ENCODE measurements at places on chromosomes 4 and X.

- DNase-seq: no peak
Measured at GRCh38 chrX:26215869-26216268, at the start of gene MAGEB5. MAGEB5 (plus strand) TSS chrX:26216169; CDS start chrX:26217302, 1,133 bp downstream.

GRCh38 chr4:156781852-156782251 is 189.7 kb downstream of the PDGFC start:
- no peak for DNase-seq

DNA sequence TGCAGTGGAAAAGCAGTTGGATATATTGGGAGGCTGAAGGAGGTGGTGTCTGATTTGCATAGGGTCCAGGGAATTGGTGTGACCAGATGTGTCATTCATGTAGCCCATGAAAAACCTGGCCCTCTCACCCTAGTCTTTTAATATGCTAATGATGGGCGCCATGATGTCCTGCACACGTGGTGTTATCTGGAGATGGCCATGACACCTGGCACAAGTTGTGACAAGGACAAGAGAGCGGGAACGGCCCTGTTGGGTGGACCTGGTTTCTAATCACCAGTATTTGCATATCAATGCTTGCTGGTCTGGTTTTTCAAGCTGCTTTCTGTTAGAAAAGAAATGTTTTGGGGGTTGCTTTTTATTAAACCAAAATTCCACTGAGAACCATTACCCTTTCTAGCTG is 87.4 kb downstream of the ZXDA start:
- no peak for DNase-seq

DNA sequence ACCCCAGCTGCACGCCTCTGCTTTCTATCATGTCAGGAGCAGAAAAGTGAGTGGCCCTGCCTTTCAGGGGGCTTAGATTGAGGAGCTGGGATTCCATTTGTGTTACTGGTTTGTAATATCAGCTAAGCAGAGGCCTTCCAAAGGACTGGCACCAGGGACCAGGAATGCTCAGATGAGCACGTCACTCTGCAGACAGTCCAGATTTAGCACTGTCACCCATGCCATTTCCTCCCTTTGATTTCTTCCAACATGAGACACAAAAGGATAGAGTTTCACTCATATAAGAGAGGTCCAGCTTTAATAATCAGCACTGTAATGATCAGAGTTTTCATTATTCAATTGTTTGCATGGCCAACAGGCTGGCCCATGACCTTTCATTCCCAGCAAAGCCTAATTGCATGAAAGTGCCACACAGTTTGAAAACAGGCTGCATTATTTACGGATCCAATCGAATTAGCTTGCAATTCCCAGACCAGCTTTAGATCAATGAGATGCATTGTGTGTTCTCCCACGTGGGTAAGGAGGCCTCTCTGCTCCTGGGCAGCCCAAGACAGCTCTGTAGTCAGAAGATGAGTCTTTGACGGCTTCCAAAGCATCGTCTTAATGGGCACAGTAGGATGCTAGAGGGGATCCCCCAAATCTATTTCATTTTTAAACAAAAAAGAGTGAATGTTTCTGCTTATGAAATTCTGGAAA is 9.8 kb upstream of the SLC2A9 start:
- no peak for DNase-seq

- no peak for DNase-seq
Measured at GRCh38 chrX:142671036-142671435, 354.7 kb upstream of the SPANXN4 start.

DNA sequence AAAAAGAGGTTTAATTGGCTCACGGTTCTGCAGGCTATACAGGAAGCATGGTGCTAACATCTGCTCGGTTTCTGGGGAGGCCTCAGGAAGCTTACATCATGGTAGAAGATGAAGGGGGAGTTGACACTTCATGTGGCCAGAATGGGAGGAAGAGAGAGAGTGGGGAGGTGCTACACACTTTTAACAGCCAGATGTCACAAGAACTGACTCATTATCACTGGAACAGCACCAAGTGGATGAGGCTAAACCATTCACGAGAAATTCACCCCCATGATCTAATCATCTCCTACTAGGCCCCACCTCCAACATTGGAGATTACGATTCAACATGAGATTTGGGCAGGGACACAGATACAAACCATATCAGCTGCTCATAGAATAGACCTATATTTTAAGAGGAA is 255.8 kb downstream of the OPHN1 start:
- DNase-seq: no peak

- DNase-seq: no peak
Measured at GRCh38 chr4:2792396-2792710, 532 bp upstream of the SH3BP2 start.

DNA sequence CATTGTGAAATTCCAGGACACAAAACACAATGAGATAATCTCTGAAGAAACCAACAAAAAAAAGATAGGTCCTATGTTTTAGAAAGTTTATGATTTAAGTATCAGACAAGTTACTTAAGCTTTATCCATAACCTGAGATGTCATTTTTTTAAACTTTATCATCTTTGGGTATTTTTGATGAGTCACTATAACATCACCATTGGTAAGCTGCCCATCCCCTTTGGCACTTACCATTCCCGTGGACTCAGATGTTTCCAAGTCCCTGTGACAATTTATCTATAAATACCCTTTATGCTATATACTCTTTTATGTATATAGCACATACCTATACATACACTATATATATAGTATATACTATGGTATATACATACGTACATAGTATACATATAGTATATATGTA is 198.9 kb upstream of the GEMIN8 start:
- DNase-seq: no peak

GRCh38 chr4:122224348-122224747 is 72.2 kb downstream of the BLTP1 start:
- DNase-seq: no peak

DNA sequence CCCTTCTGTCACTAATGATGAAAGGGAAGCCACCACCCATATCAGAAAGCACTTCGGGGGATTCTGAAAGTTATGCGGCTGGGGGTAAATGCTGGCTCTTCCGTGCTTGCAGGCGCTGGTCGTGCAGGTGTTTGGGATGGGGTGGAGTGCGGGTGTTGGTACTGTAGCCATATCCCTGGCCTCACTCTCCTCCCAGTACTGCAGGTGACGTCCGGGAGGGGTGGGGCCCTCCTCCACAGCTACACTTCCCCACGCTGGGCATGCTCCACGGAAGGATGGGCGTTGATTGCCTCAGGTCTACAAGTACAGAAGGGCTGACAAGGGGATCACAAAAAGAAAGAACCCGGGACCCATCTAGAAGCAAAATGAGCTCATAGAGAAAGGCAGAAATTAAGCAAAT is 48.6 kb upstream of the CLDN24 start:
- DNase-seq: no peak

All from stimulated activated CD4-positive, alpha-beta T cell treated with anti-CD3 and anti-CD28 coated beads, Interleukin-1b, Interleukin-23, amount 100 ng/mL, for 1 hour (primary cell).